ENCODE measurements at places on chromosomes 3 and 15.

DNA sequence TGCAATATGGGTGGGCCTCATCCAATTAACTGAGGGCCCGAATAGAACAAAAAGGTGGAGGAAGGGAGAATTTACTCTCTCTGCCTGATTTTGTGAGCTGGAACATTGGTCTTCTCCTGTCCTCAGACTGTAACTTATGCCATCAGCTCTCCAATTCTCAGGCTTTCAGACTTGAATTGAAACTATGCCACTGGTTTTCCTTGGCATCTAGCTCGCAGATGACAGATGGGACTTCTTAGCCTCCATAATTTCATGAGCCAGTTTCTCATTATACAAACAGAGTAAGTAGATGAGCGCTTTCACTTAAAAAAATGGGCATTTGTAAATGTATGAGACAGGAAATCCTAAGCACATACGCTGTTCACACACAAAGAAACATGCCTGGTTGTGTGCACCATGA is 8.7 kb upstream of the PTX3 start:
- DNase-seq: no peak

GRCh38 chr15:72173864-72174550 is 23.6 kb downstream of the GRAMD2A start:
- no peak for DNase-seq

DNA sequence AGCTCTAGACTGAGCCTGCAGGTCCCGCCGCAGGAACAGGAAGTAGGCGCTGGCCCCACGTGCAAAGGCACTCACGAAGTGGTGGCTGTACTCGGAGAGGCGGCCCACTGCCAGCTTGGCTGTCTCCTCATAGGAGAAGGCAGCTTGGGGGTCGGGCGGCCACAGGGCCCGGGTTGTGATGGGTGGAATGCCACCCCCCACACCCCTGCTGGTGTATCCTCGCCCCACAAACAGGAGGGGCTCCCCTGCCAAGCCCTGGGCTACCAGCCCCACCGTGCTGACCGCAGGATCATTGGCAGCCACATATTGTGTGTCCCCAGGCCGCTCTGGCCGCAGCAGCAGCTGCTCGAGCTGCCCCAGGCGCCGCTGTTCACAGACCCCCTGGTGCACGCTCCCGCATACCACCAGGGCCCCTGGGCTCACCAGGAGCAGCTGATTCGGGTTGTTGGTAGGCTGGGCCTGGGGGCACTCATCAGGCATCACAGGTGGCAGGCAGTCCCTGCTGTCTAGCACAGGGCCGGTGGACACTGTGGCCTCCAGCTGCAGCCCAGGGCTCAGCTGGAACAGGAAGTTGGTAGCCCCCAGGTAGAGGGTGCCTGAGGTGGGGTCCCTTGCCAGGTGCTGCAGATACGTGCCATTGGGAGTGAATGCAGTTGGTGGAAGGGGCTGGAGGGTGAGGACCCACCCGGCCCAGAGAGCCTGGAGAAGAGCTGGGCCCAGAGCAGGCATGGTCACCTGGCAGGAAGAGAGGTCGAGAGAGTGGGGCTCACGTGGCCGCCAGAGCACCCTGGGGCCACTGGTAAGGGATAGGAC is 5.8 kb downstream of the PLXNB1 start:
- no peak for DNase-seq

DNA sequence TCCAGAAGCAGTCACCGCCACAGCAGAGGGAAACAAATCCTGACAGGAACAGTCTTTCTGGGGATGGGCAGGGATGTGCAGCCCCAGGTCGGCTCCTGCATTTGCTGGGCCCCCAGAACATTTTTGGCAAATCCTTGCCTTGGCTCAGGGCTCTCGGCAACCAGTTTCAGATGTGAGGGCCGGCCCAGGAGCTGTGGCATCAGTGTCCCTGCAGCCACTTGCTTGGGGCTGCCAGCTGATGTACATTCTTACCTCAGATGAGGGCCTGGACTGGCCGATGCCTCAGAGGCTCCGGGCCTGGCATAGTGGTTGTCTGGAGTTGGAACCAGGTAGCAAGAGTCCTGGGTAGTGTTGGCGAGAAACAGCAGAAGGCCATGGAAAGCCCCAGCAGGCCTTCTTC is 4.2 kb downstream of the CYB561D2 start:
- no peak for DNase-seq

- DNase-seq: no peak
These were observed 61.9 kb downstream of the TM4SF4 start for GRCh38 chr3:149536429-149536828.

GRCh38 chr3:75089841-75090240 is 475.4 kb upstream of the CNTN3 start:
- DNase-seq: no peak

GRCh38 chr3:42725454-42725853 is 22.9 kb upstream of the HHATL start:
- no peak for DNase-seq

DNA sequence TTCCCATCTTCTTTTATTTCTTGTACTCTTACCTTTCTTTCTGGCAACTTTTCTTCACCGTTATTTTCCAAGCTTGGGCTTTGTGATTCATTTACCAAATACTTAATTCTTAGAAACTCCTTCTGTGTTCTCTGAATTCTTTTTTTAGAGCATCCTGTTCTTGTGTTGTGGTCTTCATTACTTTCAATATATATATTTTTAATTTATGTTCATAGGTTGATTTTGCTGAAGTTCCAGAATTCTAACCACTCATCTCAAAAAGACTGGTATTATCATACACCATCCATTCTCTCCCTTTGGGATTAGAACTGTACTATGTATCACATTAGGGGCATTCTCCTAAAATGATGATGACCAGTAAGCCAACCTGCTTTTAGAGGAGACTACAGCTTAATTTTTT is 362.3 kb upstream of the CBLB start:
- DNase-seq: no peak

- no peak for DNase-seq
These were observed 140.9 kb downstream of the PLCL2 start for GRCh38 chr3:17025594-17026139.

DNA sequence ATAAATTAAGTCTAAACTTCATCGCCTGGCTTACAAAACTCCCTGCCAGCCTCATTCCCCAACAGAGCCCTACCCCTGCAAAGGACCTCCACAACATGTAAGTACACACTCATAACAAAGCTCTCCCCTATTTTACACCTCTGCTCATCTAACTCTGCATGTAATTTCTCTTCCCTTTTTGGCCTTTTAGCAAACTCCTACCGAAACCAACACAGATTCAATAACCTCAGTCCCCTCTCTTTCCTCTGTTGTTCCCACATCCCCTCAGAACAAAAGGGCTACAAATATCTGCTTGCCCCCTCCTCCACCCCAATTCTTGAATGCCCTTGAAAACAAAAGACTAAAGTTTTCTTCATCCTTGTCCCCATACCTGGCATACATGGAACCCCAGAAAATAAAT is 662 bp downstream of the UBL7 start:
- no peak for DNase-seq

- DNase-seq: peak; percentile 5
These were observed 36.5 kb upstream of the RAB11A start for GRCh38 chr15:65832549-65833364.

- no peak for DNase-seq
These were observed 159.2 kb downstream of the MEGF11 start for GRCh38 chr15:66094331-66094730.

DNA sequence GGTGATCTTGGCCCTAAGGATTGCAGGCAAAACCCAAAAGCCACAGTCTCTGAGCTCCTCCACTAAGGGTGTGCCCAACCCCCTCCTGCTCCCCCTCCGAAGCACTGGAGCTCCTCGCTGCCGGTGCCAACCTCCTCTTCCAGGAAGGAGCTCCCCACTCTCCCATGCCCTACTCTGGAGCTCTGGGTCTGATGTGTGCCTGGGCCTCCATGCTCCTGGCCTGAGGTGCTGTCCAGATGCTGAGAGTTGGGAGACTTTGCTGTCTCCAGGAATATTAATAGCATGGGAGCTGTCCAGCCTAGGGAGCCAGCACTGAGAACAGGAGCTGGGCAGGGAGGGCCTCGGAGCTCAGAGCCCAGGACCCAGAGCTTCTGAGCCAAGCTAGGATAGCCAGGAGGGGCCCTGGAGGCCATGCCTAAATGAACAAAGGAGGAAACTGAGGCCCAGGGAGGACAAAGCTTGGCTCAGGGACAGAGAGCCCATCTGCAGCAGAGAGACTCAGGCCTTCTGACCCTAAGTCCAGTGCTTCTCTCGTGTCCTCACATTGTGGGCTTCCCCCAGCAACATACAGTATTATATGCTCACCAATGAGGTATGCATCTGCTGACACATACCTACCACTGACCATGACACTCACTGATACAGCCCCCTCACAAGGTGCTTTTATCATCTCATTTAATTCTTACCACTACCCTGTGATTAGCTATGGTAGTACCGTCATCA is 36.9 kb upstream of the HERC1 start:
- peak; percentile 82 for DNase-seq

GRCh38 chr3:161559177-161559998 is 62.8 kb downstream of the OTOL1 start:
- DNase-seq: peak; percentile 26

GRCh38 chr15:80371924-80372323 is 32.3 kb upstream of the ARNT2 start:
- no peak for DNase-seq

DNA sequence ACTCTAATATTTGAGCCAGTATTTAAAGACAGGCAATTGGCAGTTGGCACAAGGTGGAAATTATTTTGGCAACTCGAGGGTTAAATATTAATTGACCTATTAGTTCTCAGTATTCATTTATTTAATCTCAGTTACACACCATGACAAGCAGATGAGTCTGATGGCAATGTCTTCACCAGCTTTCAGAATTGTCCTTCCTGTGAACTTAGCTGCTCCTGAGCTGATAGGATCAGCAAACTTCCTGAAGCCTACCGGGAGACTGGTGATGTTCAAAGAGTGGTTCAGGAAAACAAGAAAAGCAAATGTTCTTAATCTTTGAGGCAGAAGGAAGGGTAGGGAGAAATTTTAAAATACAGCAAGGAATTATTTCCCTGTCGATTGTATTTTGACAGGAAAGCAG is 522.2 kb downstream of the SOX2 start:
- no peak for DNase-seq

DNA sequence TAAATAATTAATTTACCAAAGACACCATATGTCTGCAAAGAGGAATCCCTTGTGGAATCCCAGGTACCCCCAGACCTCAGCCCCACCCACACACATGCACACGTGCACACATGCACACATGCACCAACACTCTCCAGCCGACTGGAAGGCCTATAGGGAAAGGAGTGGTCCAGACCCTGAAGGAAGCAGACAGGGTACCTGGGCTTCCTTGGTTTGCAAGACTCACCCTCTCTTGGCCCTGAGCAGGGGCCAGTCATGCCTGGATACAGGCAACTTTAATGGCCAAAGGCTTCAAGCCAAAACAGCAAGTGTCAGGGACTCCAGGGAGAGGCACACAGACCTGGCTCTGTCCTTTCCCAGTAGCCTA is 8.9 kb upstream of the HAPLN3 start:
- DNase-seq: no peak

- DNase-seq: no peak
These were observed 75.9 kb downstream of the RFTN1 start for GRCh38 chr3:16437640-16438039.

GRCh38 chr3:114147251-114147650 is 31.6 kb downstream of the DRD3 start:
- no peak for DNase-seq

DNA sequence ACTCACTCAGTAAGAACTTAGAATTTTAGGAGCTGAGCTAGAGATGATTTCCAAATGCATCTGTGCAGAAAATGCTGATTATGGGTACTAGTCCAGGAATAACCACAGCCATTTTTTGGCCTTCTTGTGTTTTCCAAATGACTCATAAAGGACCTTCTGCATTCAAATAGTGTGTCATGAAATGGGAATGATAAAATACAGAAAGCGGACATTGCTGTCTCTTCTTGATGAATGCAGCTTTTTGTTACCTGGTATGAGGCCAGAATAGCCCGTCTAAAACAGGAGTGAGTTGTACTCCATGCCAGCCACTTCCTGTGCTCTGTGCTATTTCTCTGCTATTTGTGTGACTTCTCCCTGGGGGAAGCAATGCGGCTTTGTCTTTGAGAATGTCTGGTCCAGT is 20.5 kb upstream of the FRMD5 start:
- DNase-seq: peak; percentile 93

DNA sequence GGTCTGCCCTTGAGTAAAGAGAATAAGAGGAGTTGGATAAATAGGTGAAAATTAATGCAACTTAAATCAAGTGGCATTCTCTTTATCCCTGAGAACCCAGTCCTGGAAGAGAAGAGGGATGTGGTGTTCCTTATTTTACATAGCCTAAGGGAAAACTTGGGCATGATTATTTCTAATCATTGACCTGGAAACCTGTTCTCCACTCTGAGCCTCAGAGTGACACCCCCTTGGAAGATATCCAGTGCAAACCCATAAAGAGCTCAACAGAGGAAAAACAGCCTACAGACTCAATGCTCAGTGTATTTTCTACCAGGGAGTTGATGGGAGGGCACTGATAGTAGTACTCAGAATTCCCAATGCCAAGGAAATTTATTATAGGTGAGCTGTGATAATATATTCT is 22.0 kb downstream of the SLC15A2 start:
- DNase-seq: no peak

GRCh38 chr3:169323578-169324451 is 339.7 kb downstream of the MECOM start:
- peak; percentile 20 for DNase-seq

Measured in NCI-H226 (cell line).